ENCODE measurements at places on chromosomes 3 and 15.
A peak's percentile ranks its signal among the peaks of the same experiment; 100 is the strongest.

GRCh38 chr15:39743611-39744010 is 39.0 kb downstream of the FSIP1 start:
- DNase-seq = no peak

DNA sequence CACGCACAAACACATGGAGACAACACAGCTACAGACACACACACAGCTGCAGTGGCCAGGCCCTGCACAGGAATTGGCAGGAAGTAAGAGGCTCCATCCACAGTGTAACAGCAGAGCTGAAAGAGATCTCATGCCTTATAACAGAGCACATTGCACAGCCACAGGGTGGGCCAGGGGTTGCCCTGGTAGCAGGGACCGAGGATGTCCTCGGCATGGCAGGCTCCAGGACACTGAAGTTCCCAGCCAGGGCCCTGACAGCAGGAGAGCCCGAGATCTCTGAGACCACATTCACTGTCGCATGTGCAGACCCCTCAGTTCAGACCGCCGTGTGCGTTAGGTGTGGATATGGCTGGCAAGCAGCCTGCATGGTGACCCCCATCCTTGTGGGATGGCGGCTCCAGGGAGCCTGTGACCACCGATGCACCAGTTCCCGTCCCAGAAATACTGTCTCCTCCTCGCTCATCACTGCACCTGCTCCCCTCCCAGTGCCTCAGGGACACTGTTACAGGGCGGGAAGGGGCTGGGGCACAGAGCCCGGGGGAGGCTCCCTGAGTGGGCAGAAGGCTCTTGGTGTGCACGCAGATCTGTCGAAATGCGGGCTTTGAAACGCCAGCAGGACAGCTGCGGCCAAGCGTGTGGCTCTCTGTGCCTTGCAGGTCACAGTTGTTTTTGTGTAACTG is 1.5 kb upstream of the OCA2 start:
- DNase-seq = no peak

GRCh38 chr3:119631516-119631915 is 28.9 kb downstream of the POPDC2 start:
- DNase-seq = no peak

DNA sequence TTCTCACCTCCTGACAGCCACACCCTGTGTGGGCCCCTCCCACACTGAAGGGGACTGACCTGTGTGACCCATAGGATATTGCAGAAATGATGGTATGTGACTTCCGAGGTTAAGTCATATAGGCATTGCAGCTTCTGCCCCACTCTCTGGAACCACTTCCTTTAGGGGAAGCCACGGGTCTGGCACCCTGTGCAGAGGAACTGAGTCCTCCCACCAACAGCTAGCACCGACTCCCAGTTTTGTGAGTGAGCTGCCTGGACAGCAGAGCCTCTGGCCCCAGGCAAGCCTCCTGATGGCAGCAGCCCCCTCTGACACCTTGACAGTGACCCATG is 24.6 kb upstream of the SLC6A6 start:
- peak; percentile 53 for DNase-seq

DNA sequence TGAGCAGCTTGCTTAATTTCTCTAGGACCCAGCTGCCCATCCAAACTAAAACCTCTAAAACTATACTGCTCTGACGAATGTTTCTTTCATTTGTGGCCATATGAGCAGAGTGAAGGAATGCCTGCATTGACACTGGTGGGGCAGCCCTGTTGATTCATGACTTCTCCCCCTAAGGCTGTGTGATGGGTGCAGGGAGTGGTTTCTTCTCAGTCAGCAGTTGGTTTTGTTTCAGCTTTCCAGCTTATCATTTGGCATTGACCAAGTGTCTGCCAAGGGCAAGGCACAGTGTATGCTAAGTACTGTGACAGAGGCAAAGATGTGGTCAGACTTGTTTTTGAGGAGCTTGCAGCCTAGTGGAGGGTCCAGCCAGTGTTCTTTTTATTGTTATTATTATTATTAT is 4.7 kb downstream of the ABHD6 start:
- no peak for DNase-seq

- DNase-seq = no peak
Measured at GRCh38 chr3:30694668-30695067, 88.3 kb downstream of the TGFBR2 start.

DNA sequence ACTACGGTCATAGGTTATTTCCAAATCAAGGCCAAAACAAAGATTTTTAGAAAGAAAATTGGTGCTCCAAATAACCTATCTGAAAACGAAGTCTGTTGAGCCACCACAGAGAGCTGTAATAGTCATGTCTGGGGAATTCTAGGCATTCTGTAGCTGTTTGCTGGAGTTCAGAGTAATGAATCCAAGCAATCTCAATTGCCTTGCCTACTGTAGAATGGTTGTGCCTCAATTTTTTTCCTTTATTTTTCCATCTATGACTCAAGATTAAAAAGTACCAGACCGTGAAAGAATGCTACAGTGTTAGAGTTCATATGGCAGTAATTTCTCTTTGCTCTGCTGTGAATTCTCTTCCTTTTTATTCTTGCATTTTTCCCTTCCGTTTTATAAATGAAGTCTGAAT is 1007.2 kb upstream of the ALCAM start:
- no peak for DNase-seq

DNA sequence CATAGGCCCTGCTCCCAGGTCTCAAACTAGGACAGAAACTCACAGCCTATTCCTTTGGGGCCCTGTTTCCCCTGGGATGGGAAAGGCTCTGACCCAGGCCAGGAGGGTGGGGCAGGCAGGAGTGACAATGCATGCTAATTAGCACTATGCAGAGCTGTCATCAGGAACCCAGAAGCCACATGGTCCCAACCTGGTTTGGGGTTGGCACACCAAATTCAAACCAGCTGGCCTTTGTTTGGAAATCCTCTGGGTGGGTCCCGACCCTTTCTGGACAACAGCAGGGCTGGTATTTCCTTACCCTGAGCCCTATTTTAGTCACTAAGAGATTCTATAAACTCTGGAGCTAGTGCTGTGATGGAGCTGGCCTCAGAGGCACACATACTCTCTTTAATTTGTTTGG is 166.2 kb downstream of the LRTM1 start:
- no peak for DNase-seq

GRCh38 chr15:66095871-66096687 is 157.5 kb downstream of the MEGF11 start:
- DNase-seq = no peak

DNA sequence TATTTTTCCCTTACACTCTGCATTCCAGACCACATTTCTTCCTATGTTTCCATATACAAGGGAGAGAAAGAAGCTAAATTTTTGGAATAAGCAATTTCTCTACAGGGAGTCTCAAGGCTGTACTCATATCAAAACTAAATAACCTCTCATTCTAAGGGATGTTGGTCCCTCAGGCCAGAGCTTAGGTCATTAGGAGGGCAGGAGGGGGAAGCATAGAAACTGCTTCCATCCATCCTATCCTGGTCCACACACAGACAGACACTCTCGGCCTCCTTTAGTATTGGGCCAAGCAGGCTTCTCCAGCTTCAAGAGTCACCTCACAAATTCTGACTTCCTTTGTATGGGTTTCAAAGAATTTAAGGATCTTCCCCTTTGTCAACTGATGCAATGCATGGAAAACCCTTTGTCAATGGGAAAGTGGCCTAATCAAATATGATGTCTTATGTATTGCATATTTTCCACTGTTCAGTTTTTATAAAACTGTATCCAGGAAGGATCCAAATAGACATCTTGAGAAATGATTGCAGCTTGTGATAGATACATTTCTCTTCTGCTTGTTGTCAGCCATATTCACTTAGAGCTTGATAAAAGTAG is 140.7 kb upstream of the RARB start:
- no peak for DNase-seq

GRCh38 chr3:38722781-38723568 is 73.5 kb upstream of the SCN5A start:
- DNase-seq = no peak

DNA sequence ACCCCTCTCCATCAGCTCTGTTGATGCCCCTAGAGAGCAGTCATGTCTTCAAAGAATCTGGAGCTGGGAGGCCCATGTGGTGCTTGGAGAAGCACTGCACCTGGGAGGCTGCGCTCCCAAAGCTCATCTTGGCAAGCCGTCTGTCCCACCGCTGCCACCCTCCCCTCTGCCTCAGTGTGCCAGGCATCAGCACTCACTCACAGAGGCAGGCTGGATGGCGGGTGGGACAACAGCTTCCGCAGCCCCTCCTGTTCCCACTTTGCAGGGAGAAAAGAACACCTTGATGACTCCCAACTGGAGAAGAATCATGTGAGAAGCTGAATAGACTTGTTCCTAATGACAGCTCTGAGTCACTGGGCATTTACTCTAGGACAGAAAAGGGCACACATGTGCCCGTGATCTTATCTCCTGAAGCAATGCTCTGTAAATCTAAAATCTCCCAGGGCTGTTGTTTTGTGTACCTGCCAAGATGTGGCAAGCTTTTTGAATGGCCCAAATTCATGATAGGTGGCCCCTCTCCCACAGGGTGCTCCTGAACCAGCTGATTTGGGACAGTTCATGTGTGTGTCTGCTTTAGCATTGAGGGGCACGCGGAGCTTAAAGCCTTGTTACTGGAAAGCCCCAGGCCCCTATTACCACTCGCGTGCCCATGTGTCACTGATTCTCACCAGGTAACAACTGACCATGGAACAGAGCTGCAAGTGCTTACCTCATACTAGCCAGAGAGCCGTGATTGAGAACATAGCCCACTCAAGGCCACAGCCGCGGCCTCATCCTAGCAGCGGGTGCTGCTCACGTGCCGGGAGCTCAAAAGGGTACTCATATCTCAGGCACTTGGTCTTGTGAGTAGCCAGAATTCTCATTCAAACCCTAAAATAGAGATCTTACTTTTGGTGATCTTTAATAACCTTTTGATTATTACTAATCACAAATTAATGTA is 104.4 kb downstream of the DNAJB8 start:
- DNase-seq = no peak

DNA sequence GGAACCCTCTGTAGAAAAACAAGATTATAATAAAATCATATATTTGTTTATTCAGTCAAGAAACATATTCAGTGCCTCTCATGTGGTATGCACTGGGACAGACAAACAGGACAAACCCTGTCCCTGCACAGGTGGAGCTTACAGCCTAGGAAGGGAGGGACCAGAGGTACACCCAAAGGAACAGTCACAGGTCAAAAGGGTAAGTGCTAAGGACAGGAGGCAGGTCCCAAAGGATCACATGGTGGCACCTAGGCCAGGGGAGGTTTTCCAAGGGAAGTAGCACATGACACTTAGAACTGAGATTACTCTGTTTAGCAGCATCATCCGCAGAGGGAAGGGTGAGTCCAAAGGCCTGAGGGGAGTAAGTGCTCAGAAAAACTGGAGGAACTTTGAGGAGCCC is 254.4 kb upstream of the ARRDC4 start:
- DNase-seq = no peak

- no peak for DNase-seq
Measured at GRCh38 chr15:82936966-82937711, 15.4 kb downstream of the HOMER2 start.

DNA sequence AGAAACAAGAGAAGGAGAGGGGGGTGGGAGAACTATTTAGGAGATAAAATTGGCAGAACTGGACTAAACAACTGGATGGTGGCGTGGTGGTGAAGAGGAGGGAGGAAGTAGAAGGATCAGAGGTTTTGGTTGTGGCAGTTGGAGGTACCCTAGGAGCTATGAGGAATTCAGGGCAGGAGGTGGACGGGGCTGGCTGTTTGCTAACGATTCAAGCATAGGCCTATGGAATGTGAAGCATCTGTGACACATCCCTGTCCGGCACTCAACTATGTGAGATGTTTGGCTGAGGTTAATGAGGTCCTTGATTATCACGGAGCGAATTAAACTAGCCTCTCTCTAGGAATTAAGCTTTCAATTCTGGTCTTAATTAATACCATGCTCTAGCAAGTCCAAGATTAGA is 13.5 kb downstream of the TARS3 start:
- DNase-seq = no peak

- no peak for DNase-seq
Measured at GRCh38 chr15:80060356-80061006, 1.0 kb downstream of the ZFAND6 start.

DNA sequence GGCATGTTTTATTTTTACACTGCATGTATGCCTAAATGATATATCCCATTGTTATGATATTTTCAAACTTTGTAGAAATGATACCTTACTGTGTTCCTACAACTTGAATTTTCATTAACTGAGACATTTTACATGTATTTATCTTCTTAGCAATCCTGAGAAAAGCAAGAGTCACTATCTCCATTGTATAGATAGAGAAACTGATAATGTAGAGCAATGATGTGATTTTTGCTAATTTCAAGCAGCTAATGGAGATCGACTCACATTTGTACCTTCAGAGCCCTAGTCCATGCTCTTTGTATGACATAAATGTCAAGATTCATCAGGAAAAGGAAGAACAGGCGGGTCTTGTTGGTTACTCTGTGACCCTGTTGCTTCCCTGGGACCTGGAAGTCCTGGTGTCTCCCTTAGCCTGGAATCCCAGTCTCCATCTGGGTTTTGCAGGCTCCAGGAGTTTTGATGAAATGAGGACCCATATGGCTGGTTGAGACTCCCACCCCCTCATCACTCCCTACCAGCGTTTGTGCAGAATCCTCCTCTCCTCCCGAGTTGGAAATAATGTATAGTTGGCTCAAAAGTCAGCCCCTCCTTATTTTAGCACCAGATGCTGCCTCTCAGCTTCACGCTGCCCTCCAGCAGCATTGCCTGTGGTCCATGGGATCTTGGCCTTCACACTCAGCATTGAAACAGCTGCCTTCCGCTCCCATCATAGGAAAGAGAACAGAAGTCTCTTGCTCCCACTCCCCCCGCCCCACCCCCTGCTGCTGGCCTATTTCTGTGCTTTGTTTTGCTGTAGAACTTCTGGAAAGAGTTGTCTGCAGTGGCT is 67.1 kb downstream of the APBA2 start:
- DNase-seq = no peak

DNA sequence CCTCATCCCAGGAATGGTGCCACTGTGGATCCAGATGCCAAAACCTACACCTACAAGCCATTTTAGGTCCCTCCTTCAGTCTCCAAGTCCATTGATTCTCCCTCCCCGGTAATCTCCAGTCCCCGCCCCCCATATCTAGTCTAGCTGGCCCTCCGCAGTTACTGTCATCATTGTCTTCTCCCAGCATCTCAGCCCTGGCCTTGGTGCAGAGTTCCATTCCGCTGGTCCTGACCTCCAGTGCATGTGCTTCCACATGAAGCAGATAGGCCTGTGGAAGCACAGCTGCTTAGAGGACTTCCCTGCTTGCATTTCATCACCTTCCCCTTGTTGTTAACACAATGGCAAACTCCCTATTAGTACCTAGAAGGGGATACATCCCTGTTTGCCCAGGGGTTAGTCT is 331.8 kb downstream of the LRTM1 start:
- no peak for DNase-seq

DNA sequence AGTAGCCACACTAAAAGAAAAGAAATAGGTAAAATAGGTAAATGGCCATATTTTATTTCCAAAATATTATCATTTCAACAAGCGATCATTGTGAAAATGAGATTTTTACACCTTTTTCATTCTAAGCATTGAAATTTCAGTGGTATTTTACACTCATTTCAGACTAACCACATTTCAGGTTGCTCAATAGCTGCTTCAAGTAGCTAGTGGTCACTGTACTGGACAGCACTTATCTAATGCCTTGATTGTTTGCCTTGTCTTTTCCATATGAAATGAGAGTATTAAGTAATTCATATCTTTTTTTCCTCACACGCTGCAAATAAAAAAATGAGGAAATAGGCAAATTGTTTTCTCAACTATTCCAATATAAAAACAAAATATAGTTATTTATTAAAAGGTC is 332.8 kb downstream of the NLGN1 start:
- no peak for DNase-seq
